ENCODE measurements at places on chromosomes 4 and X. TPM values are rescaled to one million over a fixed set of nuclear protein-coding genes. Genes with fewer than 3 reads are reported as not detected.

The MAP3K15 gene
- 1.2 TPM for total RNA-seq

GRCh38 chr4:95027905-95028618, 270.3 kb downstream of the BMPR1B start:
- no peak for DNase-seq

- no peak for DNase-seq
These were observed 19.4 kb downstream of the THOC2 start for GRCh38 chrX:123713434-123713833.

- peak; percentile 60 for DNase-seq
These were observed 322.7 kb downstream of the PDHA2 start for GRCh38 chr4:96162636-96163035.

- no peak for DNase-seq
These were observed 405.3 kb downstream of the MID1IP1 start for GRCh38 chrX:39206399-39207145.

GRCh38 chr4:26345565-26345938, 24.7 kb downstream of the RBPJ start:
- DNase-seq, result no peak

DNA sequence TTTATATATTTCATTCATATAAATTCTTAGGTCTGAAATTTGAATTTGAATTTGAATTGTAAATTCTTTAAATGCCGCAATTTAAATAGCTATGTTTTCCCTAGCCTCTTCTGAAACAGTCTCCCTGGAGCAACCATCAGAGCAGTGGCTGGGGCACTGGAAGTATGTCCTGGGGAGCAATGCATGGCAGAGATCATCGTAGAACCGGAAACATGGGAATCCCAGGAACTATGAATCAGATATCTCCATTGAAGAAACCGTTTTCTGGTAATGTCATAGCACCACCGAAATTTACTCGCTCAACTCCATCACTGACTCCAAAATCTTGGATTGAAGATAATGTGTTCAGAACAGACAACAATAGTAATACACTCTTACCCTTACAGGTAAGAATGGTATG, 4.9 kb downstream of the CPEB2 start:
- no peak for DNase-seq

The XK gene
- total RNA-seq, result 0.17 TPM

- no peak for DNase-seq
These were observed 32.4 kb upstream of the REPS2 start for GRCh38 chrX:16914058-16914457.

DNA sequence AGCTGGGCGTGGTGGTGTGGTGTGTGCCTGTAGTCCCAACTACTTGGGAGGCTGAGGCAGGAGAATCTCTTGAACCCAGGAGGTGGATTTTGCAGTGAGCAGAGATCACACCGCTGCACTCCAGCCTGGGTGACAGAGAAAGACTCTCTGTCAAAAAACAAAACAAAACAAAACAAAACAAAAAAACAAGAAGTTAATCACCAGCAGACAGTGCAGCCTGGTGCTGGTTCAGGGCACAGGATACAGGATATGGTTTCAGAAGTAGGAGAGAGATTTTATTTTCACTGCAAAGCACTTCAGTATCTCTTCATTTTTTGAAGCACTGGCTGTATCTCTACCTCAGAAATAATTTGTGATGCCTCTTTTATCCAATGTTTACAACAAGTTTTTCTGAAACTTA, 1222.9 kb upstream of the PRKX start:
- DNase-seq, result no peak

- DNase-seq, result peak; percentile 70
These were observed 28.1 kb upstream of the TENM3 start for GRCh38 chr4:182215148-182215547.

The LDB2 gene
- 4.9 TPM for total RNA-seq

DNA sequence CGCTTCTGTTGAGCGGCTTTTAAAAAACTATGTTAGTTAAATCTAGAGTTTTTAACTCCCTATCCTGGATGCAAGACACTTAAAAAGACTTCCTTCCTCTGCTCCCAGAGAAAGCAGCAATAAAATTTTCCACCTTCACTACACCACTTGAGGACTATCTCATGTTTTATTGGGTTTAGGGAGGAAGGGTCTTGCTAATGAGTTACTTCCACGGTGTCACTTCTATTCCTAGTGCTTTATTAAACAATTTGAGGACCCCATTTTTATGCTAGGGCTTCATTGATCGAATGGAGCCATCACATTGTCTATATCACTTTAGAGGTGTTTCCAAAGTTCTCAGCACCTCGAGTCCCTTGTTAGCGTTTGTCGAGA, 3.7 kb upstream of the STIM2 start:
- DNase-seq, result no peak

DNA sequence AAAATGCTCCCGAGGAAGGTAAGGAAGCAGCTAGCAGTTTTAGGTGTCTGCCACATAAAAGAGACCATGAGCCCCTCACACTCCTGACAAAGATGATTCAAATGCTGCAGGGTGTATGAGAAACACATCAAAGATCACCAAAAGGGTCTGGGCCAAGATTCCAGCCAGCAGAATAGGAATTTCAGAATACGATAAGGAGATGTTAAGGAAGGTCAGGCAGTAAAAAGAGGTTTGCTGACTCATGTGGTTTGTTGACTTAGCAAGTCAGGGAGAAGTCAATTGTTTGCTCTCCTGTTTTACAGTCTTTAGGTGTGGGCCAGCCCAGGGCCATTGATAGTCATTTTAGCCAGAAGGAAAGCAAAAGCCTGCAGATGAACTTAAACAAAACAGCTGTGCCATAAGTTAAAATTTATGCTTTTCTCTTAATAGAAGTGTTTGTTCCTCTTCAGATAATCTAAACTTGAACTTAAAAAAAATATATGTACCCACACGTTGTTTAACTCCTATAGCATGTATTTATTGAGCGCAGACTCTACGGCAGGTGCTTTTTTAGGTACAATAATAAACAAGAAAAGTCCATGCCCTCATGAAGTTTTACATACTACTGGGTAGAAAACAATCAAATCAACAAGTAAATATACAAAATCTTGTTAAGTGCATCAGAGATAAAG, 115.6 kb downstream of the CAMK2D start:
- DNase-seq, result peak; percentile 93

DNA sequence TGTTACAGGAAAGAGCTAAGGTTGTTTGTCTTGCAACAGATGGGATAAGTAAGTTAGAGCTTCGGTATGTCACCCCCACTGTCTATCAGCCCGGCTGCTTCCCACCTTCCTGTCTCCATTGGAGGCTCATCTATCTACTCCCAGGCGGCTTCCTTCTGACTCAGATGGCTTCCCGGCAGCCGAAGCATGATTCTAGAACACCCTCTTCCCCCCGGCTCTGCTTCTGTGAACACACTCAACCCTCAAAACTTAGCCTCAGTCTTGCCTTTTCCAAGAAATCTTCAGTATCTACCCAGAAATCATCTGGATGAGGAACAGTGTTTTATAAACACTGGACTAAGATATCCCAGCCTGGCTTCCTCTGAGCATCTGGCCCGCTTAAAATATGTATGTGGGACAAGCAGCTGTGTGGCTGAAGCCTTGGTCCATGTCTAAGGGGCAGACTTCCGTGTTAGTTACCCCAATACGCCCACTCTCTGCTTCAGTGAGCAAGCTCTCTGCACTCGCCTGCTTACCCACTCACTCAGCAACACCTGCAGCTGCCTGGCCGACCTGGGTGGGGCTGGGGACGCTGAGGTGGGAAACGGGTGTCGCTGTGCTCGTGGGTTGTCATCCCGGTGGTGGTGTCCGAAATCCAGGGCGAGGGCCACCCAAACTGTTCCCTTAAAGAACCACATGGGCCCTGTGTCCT, 12.0 kb upstream of the SLC2A9 start:
- peak; percentile 80 for DNase-seq

DNA sequence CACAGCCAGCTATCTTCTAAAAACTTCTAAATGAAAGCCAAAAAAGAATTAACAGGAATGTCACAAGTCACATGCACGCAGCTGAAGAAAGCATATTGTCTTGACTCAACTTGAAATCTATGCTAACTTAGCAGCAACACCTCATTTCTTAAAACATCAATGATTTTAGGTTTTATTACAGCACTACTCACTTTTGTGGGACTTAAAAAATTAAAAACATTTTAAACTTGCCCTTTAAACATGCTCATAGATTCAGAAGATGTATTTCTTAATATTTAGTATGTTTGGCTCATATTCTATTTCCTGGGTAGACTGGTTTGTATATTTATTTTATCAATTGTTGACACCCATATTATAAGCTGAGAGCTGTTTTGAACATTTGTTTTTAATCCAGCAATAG, 279.4 kb downstream of the NKX6-1 start:
- DNase-seq, result no peak

The MRPL1 gene
- total RNA-seq, result 31.7 TPM

The WDFY3 gene
- 89.5 TPM for total RNA-seq

The EDA gene
- total RNA-seq, result 1.2 TPM

DNA sequence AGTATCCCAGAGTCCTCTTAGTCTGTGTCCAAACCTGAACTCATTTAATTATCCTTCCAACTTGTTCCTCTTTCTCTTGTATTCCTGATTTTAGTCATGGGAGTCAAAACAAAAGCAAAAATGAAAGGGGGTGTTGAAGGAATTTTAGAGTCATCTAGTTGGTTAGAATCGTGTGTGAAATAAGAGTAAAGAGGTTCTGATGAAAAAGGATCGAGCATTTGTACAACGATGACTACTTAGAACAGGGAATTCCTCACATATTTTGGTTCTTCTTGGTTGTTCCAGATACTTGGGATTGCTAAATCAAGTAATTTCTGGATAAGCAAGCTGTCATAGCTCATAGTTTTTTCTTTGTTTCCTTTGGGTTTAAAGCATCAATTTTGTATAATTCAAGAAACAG, 194.4 kb downstream of the BCOR start:
- DNase-seq, result peak; percentile 83

The FAM13A gene
- total RNA-seq, result 13.1 TPM

DNA sequence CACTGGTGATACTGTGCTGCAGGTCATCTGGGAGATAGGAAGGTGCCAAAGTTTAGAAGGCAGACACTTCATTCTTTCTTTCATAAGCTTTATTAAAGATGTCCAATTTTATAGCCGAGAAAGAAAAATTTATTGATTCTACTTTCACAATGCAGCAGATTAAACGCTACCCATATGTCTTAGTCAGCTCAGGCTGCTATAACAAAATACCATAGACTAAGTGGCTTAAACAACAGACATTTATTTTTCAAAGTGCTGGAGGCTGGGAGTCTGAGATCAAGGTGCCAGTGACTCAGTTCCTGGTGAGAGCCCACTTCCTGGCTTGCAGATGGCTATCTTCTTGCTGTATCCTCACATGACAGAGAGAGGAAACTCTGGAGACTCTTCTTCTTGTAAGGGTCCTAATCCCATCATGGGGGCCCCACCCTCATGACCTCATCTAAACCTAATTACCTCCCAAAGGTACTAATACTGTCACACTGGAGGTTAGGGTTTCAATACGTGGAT, 33.4 kb upstream of the KLHL34 start:
- no peak for DNase-seq

DNA sequence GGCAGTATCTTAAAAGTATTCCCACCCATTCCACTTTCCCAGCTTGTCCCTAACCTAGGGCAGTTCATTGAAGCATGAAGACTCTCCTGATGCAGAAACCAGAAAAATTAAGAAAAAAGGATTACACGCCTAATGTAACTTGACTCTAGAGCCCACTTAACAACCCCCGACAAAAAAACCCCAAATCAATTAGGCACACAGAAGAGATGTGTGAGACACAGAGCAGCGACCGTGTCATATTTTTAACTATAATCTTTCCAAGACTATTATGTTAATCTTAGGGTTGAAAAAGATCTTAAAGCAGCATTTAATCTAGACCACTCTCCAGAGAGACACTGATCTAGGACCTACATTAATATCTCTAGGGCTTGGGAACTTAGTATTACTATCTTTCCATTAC, 1.3 kb downstream of the YTHDC1 start:
- DNase-seq, result no peak

GRCh38 chr4:115323106-115323707, 209.8 kb upstream of the NDST4 start:
- peak; percentile 7 for DNase-seq

The RHOXF2 gene
- not detected for total RNA-seq

The TCEAL7 gene
- 7.6 TPM for total RNA-seq

DNA sequence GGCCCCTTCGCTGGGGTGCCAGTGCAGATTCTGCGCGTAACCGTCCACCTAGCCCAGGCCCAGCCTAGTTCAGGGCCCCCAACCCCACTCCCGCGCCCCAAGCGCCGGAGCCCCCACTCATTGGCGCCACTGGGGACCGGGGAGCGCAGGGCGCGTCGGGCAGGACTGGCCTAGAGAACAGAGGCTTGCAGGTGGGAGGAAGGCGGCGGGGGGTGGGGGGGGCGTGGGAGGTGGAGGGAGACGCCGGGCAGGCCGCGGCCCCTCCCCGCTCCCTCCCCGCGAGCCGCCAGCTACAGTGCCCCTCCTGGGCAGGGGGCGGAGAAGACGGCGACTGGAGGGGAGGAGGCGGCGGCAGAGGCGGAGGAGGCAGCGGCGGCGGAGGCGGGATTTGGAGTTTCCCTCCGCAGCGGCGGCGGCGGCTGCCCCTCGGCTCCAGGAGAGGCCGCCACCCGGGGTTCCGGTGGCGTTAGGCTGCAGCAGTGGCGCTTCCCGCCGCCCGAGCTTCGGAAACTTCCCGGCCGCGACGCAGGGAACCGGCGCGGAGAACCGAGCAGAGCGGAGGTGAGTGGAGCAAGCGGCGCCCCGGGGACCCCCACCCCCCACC, 4.8 kb upstream of the DUSP9 start:
- DNase-seq, result no peak

GRCh38 chrX:29461039-29461438, 754.3 kb upstream of the MAGEB2 start:
- DNase-seq, result peak; percentile 20

DNA sequence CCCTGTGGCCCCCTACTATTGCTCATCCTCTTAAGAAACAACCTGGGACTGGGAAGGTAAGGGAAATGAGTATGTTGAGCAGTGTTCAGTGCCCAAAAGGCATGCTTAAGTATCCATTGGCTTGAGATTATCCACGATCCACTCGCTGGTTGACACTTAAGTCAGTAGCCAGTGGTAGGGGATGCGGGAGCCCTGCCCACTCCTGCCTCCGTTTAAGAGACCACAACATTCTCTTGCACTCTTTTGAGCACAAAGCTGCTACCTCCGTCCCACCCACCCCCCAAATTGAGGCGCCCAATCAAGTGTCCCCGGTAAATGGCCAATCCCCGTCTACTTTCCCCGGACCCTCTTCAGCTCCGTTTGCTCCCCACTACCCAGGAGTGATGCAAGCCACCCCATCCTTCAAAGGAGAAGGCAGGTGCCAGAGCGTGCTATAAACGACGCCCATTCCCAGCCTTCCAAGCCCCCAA, 25.0 kb downstream of the UTP14A start:
- DNase-seq, result peak; percentile 27
